Right lung (tissue), 10 donors: ENCODE measurements at places on chromosomes 7 and 10. TPM values are rescaled to one million over a fixed set of nuclear protein-coding genes. Genes with fewer than 3 reads are reported as not detected.

- DNase-seq: no peak
Observed at GRCh38 chr10:75776738-75777504, 345.5 kb downstream of the LRMDA start.

DNA sequence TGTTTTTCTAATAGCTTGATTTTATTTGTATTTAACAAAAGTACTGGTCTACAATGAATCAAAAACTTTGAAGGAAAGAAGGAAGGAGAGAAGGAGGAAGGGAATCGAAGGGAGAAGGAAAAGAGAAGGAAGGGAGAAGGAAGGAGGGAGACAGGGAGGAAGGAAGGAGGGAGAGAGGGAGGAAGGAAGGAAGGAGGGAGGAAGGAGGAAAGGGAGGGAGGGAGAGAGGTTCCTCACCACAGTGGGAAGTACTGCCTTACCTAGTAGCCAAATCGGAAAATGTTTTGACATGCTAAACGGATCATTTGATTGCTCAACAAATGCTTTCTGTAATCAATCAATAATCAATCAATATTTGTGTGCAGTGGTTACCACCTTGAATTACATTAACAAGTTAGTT, 225.8 kb upstream of the CELF2 start:
- DNase-seq: no peak

DNA sequence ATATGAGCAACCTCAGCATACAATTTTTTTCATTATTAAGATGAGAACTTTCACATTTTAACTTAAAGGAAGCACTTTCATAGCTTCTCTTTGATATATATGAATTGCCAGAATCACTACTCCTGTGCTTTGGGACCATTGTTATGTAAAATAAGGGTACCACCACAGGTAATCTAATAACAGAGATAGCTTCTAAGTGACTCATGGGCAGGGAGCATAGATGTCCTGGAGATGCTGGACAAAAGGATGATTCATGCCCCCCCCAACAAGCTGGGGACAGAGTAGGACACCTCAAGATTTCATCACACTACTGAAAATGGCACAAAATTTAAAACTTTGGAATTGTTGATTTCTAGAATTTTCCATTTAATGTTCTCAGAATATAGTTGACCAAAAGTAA, 641.1 kb downstream of the PCDH15 start:
- DNase-seq: no peak

GRCh38 chr10:77377678-77378352, 259.8 kb downstream of the KCNMA1 start:
- DNase-seq: no peak

- DNase-seq: peak; percentile 52
Observed at GRCh38 chr7:125254566-125254965, 324.9 kb upstream of the POT1 start.

DNA sequence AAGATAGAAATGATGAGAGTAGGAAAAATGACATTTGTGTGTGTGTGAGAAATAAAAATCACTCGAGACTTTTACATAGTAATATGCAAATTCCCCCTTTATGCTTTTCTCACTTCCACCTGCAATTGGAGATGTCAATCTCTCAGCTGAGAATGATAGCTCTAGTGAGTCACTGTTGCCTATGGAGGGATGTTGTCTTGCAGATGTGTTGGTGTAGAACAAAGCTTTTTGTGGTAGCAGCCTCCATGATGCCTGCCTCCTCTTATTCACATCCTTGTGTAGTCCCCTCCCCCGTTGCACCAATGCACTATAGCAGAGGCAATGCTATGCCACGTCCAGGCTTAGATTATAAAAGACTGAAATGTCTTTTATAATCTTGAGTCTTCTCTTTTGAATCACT, 33.8 kb downstream of the SPAG6 start:
- DNase-seq: no peak

- no peak for DNase-seq
Observed at GRCh38 chr10:60368875-60369546, 20.7 kb downstream of the ANK3 start.

- DNase-seq: no peak
Observed at GRCh38 chr7:84394219-84394618, 199.6 kb upstream of the SEMA3A start.

DNA sequence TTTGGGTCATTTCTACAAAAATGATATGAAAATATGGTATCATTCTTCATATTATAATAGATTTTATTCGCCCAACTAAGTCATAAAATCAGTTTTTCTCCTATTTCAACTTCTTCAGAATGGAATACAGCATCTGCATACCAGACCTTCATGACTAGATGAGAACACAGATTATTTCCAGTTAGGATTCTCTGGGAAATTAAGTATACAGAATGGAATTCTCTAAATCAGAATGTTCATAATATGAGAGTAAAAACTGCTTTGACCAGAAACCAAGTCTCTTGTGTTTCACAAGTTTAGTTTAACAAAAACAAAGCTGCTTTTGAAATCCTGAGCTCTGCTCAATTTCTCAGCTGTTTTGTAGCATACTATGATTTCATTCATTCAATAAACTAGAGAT, 160.3 kb upstream of the SEMA3A start:
- no peak for DNase-seq

DNA sequence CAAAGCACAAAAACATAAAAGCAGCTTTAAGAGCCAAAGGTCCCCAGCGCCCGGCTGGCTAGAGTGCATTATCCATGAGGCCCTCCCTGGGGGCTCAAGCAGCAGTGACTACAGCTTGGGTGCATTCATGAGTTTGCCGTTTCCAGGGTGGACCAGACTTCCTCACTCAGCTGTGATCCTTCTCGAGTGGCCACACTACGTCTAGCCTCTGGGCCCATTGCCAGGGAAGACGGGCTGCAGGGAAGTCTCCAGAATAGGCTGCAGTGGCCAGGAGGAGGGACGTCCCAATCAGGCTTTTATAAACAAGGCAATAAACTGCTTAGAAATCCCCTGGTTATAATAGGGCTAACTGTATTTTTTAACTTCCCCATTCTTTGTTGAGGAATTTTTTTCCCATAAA, 89.4 kb upstream of the C1QL3 start:
- DNase-seq: peak; percentile 15

DNA sequence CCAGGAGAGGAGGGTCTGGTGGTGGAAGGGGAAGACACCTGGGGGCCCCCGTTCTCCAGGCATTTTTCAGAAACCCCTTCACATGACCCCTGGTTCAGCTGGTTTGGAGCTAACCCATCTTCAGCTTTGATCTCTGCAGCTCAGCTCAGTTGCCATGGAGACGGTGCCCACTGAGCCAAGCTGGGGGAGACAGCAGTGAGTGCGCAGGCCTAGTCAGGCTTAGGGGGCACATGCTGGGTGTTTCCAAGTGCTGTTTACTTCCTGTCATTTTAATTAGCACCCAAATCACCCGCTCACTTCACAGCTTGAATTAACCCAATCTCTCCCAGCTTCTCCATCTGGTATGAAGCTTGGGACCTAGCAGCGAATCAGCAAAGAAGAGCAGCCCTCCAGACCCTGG, 9.0 kb downstream of the SPOCK2 start:
- no peak for DNase-seq

- DNase-seq: no peak
Observed at GRCh38 chr10:36489611-36490228, 635.7 kb upstream of the ANKRD30A start.

GRCh38 chr10:100184426-100184825, 1.4 kb downstream of the ERLIN1 start:
- DNase-seq: no peak

- no peak for DNase-seq
Observed at GRCh38 chr10:17335065-17335464, 107.0 kb downstream of the VIM start.

DNA sequence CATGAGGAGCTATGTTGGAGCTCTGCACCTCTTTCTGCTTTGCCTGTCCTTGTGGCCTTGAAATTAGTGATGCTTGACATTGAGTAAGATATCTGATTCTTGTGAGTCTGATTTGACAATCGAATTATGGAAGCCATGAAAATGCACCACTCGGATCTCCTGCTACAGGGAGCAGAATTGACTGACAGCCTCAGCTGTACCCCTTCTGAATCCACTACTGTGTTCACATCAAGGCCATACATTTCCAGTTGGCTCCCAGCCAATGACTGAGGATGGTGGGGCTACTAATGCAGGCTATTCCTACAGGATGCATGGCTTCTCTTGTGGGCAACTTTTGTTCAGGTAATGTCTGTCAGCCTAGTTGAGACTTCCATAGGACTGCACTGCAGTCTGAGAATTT, 321.9 kb downstream of the REEP3 start:
- no peak for DNase-seq

DNA sequence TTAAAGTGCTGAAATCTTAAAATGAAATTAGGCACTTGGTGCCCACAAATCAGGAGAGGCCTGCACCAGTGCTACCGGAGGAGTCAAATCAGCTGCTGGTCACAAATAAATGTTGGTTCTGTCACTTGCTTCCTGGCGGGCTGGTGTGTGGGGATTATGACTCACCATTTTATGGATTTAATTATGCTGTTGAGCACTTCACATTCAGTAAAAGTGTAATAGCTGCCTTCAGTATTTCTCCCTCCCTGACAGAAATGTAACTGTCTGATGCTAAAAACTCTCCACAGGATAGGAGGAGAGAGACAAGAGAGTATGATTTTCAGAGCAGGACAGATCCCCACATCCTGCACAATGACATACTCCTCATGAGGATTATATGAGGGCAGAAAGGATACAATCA, 186.0 kb downstream of the JAZF1 start:
- no peak for DNase-seq

DNA sequence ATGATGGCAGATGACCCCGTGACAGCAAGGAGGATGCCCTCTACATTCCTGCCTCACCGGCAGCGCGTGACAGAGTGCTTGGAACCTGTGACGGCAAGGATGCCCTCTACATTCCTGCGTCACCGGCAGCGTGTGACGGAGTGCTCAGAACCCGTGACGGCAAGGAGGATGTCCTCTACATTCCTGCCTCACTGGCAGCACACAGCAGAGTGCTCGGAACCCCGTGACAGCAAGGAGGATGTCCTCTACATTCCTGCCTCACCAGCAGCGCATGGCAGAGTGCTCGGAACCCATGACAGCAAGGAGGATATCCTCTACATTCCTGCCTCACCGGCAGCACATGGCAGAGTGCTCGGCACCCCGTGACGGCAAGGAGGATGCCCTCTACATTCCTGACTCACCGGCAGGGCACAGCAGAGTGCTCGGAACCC, 231.0 kb downstream of the DIP2C start:
- no peak for DNase-seq

DNA sequence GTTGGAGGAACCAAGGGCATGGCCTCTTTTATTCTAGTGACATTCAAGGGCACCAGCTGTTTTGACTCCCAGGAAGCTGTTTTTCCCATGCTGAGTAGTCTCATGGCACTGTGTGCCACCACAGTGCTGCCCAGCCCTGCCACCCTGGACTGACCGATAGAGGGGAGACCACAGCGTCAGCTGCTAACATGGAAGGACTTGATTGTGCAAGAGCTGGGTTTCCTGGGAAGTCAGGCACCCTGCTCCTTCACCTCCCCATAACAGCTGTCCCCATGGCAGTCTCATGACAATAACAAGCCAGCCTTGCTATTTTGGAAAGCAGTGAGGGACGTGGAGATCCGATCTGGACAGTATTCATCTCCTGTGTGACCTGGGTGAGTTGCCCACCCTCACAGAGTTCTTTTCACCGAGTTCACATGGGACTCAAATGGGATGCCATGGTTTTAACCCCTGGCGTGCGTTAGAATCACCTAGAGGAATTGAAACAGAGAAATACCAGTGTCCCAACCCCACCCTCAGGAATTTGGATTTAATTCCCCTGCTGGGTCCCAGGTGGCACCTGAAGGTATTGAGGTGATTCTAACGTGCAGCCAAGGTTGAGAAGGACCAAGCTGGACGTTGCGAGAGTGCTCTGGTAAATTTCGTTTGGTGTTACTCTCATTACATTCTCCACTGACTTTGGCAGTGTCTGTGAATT, 174.8 kb downstream of the CELF2 start:
- no peak for DNase-seq

DNA sequence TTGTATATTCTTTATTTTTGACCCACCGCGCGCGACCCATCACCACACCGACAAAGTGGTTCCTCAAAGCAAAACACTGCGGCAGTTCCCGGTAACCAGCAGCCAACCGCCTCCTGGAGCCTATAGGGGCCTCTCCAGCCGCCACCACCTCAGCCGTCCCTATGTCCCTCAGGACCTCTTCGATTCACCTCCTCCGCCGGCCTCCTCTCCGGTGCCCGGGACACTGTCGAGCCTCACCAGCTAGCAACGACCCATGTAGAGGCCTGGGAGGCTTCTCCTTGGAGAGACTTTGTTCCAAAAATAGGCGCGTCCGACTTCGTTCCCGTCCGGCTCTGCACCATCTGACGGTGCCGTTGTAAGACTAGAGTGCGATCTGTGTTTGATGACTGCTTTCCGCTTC, 158.8 kb downstream of the HGF start:
- DNase-seq: no peak

The AUTS2 gene
- polyA plus RNA-seq: 85.0 TPM

The COL13A1 gene
- polyA plus RNA-seq: 71.2 TPM

The SPDYE9 gene
- 1.7 TPM for polyA plus RNA-seq

The OR2A5 gene
- 0.05 TPM for polyA plus RNA-seq

The DRGX gene
- not detected for polyA plus RNA-seq

The BAG3 gene
- polyA plus RNA-seq: 16.6 TPM

The KLF14 gene
- polyA plus RNA-seq: 0.16 TPM

The NUTM2D gene
- polyA plus RNA-seq: 11.1 TPM

The NODAL gene
- 0.63 TPM for polyA plus RNA-seq

The MRC1 gene
- 19.1 TPM for polyA plus RNA-seq

The AGAP5 gene
- 22.6 TPM for polyA plus RNA-seq

The GNAT3 gene
- polyA plus RNA-seq: not detected

The LRRC17 gene
- polyA plus RNA-seq: 176 TPM

The LLCFC1 gene
- 0.37 TPM for polyA plus RNA-seq

The SCART1 gene
- 1.3 TPM for polyA plus RNA-seq
